ENCODE measurements at places on chromosomes 13 and 19. TPM values are rescaled to one million over a fixed set of nuclear protein-coding genes. Genes with fewer than 3 reads are reported as not detected.

DNA sequence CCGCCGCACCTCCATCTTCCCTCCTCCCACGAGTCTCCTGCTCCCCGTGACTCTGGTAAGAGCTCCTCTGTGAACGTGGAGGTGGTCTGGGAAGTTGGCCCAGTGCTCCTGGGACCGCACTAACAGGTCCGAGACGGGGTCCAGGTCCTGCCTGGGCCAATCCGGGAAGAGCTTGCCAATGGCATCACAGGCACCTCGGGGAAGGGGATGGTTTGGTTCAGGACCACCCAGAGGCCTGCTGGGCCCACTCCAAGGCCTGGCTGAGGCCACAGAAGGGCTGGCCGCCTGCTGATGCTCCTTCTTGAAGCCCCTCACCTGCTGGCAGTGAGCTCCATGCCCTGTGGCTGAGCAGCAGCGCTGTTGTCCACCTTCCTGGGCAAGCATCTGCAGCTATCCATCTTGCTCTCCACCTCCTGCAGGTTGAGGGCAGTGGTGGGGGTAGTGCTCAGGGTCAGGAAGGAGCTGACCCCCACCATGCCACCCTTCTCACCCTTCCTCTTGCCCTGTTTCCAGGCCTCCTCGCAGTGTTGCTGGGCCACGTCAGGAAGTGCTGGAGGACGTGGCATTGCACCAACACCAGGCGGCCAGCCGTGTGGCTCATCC is 41.2 kb upstream of the TPM4 start:
- no peak overlapping the region for H3K4me3 ChIP-seq
- no peaks in the 10 kb centered on the region for H3K36me3 ChIP-seq

- no peak for DNase-seq
- H3K4me1 ChIP-seq: peaks cover 2% of the 10 kb centered on the region
- H3K4me3 ChIP-seq: no peak overlapping the region
- H3K27me3 ChIP-seq: peaks cover 4% of the 10 kb centered on the region
- no peak overlapping the region for H3K27ac ChIP-seq
Measured at GRCh38 chr13:20342311-20342710, 110.2 kb upstream of the GJB6 start.

DNA sequence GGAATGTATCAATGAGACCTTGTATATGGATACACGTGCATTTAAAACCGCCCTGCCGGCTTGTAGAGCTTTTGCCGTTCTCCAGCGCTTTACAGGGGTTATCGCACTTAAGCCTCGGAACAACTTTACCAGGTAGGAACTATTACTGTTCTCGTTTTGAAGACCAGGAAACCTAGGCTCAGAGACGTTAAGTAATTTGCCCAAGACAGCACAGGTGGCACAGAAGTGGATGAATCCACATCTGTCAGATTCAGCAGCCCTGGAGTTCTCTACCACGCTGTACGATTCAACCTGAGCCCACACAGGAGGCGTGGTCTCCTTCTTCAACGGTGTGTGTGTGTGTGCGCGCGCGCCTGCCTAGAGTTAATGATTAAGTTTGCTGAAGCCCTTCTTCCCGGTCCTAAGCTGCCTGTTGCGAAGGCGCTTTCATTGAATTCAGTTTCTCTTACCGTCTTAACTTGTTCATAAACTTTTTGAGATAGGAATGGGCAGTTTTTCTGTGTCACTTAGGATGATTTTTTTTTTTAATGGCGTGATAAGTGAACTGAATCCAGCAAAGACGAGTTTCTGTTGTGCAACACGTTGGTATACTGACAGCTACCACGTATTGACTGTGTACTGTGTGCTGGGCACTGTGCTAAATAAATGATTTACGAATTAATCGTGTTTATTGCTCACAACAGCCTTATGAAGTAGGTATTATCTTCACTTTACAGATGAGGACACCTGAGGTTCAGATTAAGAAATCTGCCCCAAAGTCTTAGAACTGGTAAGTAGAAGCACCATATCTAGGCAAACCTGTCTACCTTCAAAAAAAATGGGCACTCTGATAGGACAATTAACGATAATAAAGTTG is 67.4 kb downstream of the KCNRG start:
- H3K4me1 ChIP-seq: peaks cover 36% of the 10 kb centered on the region
- H3K4me3 ChIP-seq: peak overlapping the region; percentile 98

- H3K4me3 ChIP-seq: no peak overlapping the region
- H3K27ac ChIP-seq: no peak overlapping the region
- peaks cover 18% of the 10 kb centered on the region for H3K4me1 ChIP-seq
- no peaks in the 10 kb centered on the region for H3K27me3 ChIP-seq
- H3K36me3 ChIP-seq: peaks cover 51% of the 10 kb centered on the region
Measured at GRCh38 chr13:114102131-114102520, 30.3 kb downstream of the RASA3 start.

DNA sequence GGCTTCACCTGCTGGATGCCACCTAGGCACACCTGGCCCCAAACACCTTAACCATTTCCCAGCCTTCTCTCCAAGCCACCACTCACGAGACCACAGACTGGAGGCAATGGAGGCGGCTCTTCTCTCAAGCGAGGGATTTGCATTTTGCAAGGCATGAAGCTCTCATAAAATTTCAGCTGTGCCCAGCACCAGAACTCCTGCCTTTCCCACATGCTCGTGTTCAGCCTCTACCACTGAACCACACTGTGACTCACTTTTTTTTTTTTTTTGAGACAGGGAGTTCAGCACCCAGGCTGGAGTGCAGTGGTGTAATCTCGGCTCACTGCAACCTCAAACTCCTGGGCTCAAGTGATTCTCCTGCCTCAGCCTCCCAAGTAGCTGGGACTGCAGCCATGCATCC is 10.6 kb downstream of the NANOS3 start:
- no peak overlapping the region for H3K4me3 ChIP-seq
- H3K27me3 ChIP-seq: no peaks in the 10 kb centered on the region
- H3K4me1 ChIP-seq: peaks cover 18% of the 10 kb centered on the region
- H3K27ac ChIP-seq: no peak overlapping the region
- no peaks in the 10 kb centered on the region for H3K36me3 ChIP-seq

GRCh38 chr19:39253374-39254149 is 4.9 kb upstream of the IFNL4 start:
- no peak for DNase-seq
- peaks cover 12% of the 10 kb centered on the region for H3K27me3 ChIP-seq
- H3K36me3 ChIP-seq: no peaks in the 10 kb centered on the region
- no peak overlapping the region for H3K27ac ChIP-seq
- peaks cover 5% of the 10 kb centered on the region for H3K4me1 ChIP-seq

GRCh38 chr19:52453324-52454094 is at the start of gene ZNF578:
Gene ZNF578, plus strand, starts transcription at chr19:52453553. Its CDS starts 48,293 bp downstream, at chr19:52501846.
- peak within 1 kb of the TSS; percentile 64 for H3K27ac ChIP-seq
- H3K4me1 ChIP-seq: peaks cover 16% of the 10 kb centered on the region
- no peaks in the 10 kb centered on the region for H3K27me3 ChIP-seq
- H3K4me3 ChIP-seq: peak within 1 kb of the TSS; percentile 69

GRCh38 chr19:38224014-38224862 is at the start of gene DPF1:
Gene DPF1, minus strand, starts transcription at chr19:38224222. Its CDS starts 80 bp downstream, at chr19:38224142.
- DNase-seq: peak; percentile 52
- H3K27me3 ChIP-seq: peaks cover 60% of the 10 kb centered on the region
- no peak within 1 kb of the TSS for H3K27ac ChIP-seq
- peak within 1 kb of the TSS; percentile 64 for H3K4me3 ChIP-seq
- H3K4me1 ChIP-seq: peaks cover 19% of the 10 kb centered on the region
- peaks cover 7% of the 10 kb centered on the region for H3K36me3 ChIP-seq

GRCh38 chr13:36146511-36147269 is 15.5 kb upstream of the DCLK1 start:
- no peak for DNase-seq
- no peak overlapping the region for H3K4me3 ChIP-seq
- no peaks in the 10 kb centered on the region for H3K36me3 ChIP-seq
- H3K27ac ChIP-seq: no peak overlapping the region
- H3K27me3 ChIP-seq: no peaks in the 10 kb centered on the region

DNA sequence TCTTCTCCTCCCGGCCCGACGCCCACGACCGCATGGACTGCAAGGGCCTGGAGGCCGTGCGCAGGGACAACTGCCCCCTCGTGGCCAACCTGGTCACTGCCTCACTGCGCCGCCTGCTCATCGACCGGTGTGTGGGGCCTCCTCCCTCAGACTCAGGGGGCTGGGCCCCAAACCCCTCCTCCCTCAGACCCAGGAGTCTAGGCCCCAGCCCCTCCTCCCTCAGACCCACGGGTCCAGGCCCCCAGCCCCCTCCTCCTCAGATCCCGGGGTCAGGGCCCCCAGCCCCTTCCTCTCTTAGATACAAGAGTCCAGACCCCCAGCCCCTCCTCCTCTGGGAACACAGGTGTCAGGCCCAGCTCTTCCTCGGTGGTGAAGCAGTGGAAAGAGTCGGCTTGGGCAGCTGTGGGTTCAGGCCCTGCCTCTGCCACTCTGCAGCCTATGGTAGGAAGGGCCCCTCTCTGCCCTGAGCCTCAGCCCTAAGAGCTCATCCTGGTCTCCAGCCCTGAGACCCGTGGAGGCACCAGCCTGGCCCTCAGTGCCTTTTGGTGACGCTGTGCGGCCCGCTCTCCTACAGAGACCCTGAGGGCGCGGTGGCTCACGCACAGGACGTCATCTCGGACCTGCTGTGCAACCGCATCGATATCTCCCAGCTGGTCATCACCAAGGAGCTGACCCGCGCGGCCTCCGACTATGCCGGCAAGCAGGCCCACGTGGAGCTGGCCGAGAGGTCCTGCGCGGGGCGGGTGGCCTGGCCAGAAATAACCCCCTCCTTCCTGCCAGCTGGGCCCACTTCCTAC is 3.7 kb upstream of the SPIB start:
- no peak overlapping the region for H3K4me3 ChIP-seq
- H3K4me1 ChIP-seq: peaks cover 10% of the 10 kb centered on the region
- DNase-seq: peak; percentile 74

DNA sequence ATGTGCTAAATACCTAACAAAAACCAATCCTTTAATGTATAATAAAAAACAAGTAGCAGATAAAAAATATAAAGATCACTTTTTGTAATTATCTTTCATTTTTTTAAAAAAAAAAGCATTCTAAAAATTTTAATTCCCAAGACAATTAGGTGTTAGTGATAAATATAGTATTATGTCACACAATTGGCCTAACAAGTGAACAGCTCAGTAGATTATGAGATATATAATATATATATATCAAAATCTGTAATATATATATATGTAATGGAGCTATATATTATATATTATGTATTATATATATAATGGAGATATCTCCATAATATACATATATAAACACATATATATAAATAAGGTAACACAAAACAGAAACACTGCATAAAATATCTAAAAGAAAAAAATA is 1531.1 kb upstream of the MIR17HG start:
- no peak overlapping the region for H3K27ac ChIP-seq
- no peak for DNase-seq
- H3K4me1 ChIP-seq: no peaks in the 10 kb centered on the region
- no peak overlapping the region for H3K4me3 ChIP-seq
- H3K27me3 ChIP-seq: no peaks in the 10 kb centered on the region

GRCh38 chr19:4359627-4360000 is 16.3 kb downstream of the MPND start:
- H3K27me3 ChIP-seq: no peaks in the 10 kb centered on the region
- DNase-seq: no peak
- H3K36me3 ChIP-seq: peaks cover 19% of the 10 kb centered on the region
- no peak overlapping the region for H3K4me3 ChIP-seq
- H3K4me1 ChIP-seq: no peaks in the 10 kb centered on the region

GRCh38 chr13:46015366-46015765 is 37.2 kb downstream of the ZC3H13 start:
- H3K27me3 ChIP-seq: no peaks in the 10 kb centered on the region
- DNase-seq: no peak
- no peak overlapping the region for H3K27ac ChIP-seq
- H3K4me3 ChIP-seq: no peak overlapping the region
- peaks cover 37% of the 10 kb centered on the region for H3K36me3 ChIP-seq
- peaks cover 5% of the 10 kb centered on the region for H3K4me1 ChIP-seq

DNA sequence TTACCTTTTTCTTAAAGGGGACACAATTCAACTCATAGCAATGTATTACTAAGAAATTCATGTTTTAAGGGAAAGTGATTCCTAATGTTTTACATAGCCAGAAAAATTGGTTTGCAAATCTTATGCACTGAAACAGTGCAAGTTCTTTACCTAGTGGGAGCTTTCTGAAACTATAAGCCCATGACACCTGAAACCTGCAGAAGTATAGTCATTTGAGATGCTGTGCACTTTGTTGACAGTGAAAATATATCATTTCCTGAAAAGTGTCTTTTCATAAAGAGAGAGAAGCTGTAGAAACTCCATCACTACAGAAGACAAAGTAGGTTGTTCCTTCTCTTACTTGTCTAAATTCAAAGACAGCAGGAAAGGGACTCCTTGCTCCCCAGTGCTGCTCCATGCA is 517.1 kb downstream of the LMO7 start:
- H3K4me3 ChIP-seq: no peak overlapping the region
- no peaks in the 10 kb centered on the region for H3K27me3 ChIP-seq
- no peak for DNase-seq
- H3K4me1 ChIP-seq: no peaks in the 10 kb centered on the region
- H3K27ac ChIP-seq: no peak overlapping the region
- no peaks in the 10 kb centered on the region for H3K36me3 ChIP-seq

- H3K36me3 ChIP-seq: no peaks in the 10 kb centered on the region
- H3K4me3 ChIP-seq: no peak overlapping the region
- peaks cover 2% of the 10 kb centered on the region for H3K27me3 ChIP-seq
- H3K4me1 ChIP-seq: no peaks in the 10 kb centered on the region
- H3K27ac ChIP-seq: no peak overlapping the region
- no peak for DNase-seq
Measured at GRCh38 chr13:46951516-46951915, 54.7 kb upstream of the HTR2A start.

- H3K4me3 ChIP-seq: no peak overlapping the region
- no peak for DNase-seq
- no peaks in the 10 kb centered on the region for H3K4me1 ChIP-seq
- H3K27ac ChIP-seq: no peak overlapping the region
Measured at GRCh38 chr13:112132619-112133018, 65.7 kb downstream of the SOX1 start.

GRCh38 chr13:27921961-27922882 is 2.4 kb downstream of the PDX1 start:
- H3K27me3 ChIP-seq: peaks cover 87% of the 10 kb centered on the region
- no peak for DNase-seq
- peak overlapping the region; percentile 7 for H3K4me3 ChIP-seq
- H3K36me3 ChIP-seq: peaks cover 5% of the 10 kb centered on the region

DNA sequence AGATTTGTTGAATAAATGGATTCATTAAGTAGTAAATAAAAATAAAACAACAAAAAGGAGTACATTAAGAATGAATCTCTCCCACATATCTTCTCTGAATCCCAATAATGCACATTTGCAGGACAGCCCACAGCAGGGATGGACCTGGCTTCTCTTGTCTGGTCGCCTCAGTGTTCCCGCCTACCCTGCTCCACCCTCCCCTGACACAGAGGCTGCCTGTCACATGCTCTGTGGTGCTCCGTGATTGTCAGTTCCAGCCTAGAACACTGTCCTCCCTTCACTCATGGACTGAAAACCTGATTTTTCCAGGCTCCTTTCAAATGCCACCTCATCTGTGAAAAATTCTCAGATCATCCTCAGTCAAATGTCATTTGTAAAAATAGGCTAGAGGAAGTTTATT is 94.5 kb upstream of the GPR12 start:
- peaks cover 12% of the 10 kb centered on the region for H3K27me3 ChIP-seq
- DNase-seq: no peak
- no peaks in the 10 kb centered on the region for H3K36me3 ChIP-seq
- H3K4me1 ChIP-seq: no peaks in the 10 kb centered on the region
- H3K27ac ChIP-seq: no peak overlapping the region

The MBD3L2 gene
- not detected for total RNA-seq

The MAP2K2 gene
- 186 TPM for total RNA-seq

The SLC25A41 gene
- not detected for total RNA-seq

The TM9SF2 gene
- total RNA-seq: 88.6 TPM

The FCGBP gene
- total RNA-seq: 1.4 TPM

The ZNF99 gene
- total RNA-seq: not detected

The CPT1C gene
- 1.9 TPM for total RNA-seq

Measured in activated CD4-positive, alpha-beta memory T cell treated with anti-CD3 and anti-CD28 coated beads, Interleukin-2, amount 10 ng/mL, durations not matched to agents 7 days and 5 days (primary cell).